ENCODE measurements at places on chromosomes 13 and 19.

DNA sequence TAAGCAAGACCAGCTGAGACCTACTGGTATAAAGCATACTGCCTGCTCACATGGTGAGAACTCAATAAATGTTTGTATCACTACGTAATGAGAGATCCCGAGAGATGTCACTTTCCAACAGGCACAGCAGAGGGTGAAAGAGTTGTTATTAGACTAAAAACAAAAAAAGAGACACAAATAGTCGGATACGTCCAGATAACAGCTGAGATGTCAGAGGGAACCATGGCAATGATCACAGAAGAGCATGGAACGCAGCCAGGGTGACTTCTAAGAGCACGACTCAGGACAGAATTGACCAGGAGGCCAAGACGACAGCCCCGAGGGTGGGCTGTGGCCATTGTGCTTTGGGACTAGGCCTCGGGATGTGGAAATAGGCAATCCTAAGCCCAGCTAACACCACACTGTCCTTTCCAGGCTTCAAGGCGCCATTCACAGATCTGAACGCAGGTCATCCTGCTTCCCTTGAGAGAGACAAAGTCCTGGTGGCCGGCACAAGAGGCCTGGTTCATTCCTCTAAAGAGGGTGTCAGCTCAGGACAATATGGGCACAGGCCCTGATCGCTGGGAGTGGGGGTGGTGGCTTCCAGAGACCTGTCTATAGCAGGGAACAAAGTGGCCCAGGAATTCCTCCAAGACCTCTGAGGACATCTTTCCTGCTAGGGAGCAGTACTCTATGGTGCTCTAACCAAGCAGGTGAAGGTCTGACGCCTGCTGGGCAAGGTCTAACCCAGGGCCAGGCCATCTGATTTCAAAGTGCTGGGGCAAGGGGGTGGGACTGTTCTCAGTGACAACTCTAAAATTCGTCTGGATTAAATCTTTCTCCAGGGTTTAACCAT is 3.2 kb downstream of the SH3GL1 start:
- no peak for DNase-seq

GRCh38 chr13:43947897-43948458 is 68.3 kb downstream of the LACC1 start:
- DNase-seq = no peak

DNA sequence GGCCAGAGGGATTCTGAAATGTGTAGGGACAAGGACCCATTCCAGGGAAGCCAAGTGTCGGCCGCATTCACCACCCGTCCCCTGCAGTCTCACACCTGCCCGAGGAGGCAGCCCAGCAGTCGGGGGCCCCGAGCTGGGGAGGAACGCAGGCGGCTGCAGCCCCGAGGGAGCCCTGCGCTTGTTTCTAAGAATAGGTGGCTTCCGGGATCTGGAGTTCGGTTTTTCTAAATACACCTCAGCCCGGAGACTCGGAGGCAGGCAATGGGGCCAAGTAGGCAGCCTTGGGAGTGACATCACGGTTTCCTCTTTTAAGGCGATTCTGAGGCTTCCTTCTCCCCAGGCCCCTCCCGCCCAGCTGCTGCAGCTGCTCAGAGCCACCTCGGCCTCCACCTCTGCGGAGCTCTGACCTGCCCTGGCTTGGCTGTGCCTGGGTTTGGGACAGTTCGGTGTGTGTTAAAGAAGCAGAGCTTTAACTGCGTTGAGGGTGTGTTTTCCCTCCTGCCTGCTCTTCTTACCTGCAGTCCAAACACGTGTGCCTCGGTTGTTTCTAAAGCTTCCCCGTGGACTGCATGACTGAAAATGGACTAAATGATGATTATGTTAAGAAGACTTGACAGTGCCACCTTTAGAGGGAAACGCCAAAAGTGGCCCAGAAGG is 80.5 kb downstream of the COL4A2 start:
- no peak for DNase-seq

GRCh38 chr19:33249740-33250366 is 24.2 kb upstream of the SLC7A10 start:
- DNase-seq = no peak

DNA sequence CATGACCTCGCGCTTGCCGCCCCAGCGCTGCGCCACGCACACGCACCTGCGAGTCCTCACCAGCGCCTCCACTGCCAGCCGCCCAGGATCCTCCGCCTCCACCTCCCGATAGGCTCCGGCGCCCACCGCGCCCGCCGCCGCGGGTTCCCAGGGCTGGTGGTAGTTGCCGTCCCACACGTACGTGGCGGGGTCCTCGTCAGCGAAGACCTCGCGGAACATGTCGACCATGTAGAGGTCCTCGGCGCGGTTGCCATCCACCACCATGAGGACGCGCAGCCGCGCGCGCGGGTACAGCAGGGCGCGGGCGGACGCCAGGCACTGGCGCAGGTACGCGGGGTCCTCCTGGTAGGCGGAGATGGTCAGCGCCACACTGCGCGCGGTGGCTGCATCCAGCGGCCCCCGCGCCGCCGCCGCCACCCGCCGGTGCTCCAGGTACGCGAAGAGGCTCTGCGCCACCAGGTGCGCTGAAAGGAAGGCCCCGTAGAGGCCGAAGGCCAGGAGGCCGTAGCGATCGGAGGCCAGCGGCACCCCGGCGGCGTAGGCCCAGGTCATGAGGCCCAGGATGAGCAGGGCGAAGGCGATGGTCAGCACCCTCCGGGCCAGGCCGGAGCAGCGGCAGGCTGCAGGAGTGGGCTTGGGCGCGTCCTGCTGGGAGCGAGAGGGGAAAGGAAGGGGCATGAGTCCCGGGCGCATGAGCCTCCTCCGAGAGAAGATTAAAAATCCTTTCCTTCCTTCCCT is 4.4 kb downstream of the HAS1 start:
- no peak for DNase-seq

DNA sequence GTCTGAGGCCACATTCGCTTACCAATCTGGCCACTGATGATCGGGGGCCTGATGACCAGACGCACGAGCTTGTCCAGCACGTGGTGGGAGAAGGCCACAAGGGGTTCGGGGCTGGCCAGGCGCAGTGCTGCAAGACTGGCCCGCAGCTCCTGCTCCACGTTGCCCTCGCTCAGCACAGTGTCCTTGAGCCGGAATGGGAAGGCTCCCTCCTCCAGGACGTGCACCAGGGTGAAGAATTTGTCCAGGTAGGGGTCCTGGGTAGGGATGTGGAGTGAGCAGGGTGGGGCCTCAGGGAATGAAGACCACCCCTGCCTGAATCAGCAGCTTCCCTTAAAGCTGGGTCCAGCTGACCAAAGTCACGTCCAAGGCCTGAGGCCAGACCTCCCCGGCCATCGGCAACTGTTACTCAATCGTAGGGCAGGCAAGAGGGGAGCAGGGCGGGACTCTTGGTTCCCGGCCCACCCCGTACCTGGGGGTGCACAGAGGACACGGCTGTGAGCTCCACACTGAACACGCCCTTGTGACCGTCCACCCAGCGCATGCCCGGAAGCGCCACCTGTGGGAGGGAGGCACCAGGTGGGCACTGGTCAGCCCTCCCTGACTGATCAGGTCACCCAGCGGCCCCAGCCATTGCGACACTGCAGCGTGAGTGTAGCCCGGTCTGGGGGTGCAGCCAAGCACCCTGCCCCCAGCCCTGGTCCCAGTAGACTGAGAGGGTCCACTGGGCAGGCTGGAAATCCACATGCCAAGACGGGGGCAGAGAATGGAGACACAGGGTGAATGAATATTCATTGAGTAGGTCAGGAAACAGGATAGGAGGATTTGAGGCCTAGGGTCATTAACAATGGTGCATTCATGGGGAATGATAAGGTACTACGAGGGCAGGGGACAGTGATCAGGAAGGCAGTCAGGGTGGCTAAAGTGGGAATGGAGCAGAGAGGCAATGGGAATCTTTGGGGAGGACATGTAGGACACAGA is 2.8 kb upstream of the ANGPTL8 start:
- no peak for DNase-seq

DNA sequence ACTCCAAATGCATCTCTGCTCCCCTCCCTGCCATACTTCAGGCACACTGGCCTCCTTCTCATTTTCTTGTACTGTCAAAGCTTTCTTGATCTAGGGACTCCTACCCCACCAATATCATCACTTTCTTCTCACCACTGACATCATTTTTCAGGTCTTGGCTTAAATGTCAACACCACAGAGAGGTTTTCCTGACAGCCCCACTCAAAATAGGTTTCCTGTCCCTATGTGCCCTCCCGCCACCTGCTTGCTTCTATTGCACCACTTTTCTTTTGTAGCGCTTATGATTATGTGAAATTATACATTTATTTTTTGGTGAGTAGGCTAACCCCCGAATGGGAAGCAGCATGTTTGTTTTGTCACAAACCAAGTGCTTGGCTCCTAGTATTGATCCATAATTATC is 164.6 kb downstream of the NDFIP2 start:
- DNase-seq = no peak

GRCh38 chr13:97254816-97255215 is 32.7 kb downstream of the MBNL2 start:
- no peak for DNase-seq

GRCh38 chr13:33840402-33840801 is 22.5 kb downstream of the RFC3 start:
- DNase-seq = no peak

- DNase-seq = no peak
Observed at GRCh38 chr13:36536546-36536945, 104.3 kb downstream of the CCNA1 start.

Data from iPS DF 19.7 (cell line).